Ureter (tissue), 1 donor: ENCODE measurements at places on chromosomes 4 and X. TPM values are rescaled to one million over a fixed set of nuclear protein-coding genes. Genes with fewer than 3 reads are reported as not detected.

- DNase-seq = no peak
Observed at GRCh38 chr4:26061248-26061986, 147.4 kb downstream of the SMIM20 start.

DNA sequence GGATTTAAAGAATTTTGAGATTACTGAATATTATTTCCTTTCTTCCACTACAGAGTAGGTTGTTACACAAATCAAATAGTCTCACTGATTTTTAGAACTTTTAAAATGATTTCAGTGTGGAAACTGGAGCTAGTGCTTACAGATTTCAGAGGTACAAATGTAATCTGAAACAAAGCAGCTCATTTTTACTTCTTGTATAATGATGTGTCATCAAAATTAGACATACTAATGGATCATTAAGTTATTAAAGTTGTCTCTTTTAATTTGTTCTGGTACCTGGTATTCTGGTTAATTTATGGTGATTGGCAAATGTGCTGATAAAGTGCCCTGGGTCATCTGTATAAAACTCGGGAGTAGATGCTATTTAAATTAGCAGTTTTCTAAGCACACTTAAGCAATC lies 1528.3 kb downstream of the RPA4 start:
- DNase-seq = no peak

FAM241A gene
- total RNA-seq = 5.1 TPM

DNA sequence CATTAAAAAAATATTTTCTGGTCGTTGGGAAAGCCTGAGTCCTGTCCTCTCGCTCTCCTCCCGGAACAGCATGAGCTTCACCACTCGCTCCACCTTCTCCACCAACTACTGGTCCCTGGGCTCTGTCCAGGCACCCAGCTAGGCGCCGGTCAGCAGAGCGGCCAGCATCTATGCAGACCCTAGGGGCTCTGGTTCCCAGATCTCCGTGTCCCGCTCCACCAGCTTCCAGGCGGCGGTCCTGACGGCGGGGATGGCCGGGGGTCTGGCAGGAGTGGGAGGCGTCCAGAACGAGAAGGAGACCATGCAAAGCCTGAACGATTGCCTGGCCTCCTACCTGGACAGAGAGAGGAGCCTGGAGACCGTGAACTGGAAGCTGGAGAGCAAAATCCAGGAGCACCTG lies 807.2 kb upstream of the NDST4 start:
- DNase-seq = no peak

DNA sequence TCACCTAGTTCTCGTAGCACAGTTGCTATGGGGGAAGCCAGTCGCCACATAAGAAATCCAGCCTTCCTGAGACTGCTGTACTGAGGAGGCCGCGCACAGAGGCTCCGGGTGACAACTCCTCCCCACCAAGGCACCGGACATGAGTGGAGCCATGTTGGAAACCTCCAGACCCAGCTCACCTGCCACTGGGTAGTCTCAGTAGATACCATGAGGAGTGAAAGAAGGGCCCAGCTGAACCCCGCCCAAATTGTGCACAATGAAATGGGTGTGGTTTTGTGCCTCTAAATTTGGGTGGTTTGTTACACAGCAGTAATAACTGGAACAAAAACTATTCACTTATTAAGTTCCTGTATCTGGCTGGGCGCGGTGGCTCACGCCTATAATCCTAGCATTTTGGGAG lies 198.7 kb downstream of the BCOR start:
- no peak for DNase-seq

GRCh38 chrX:88830111-88830510 lies 83.1 kb downstream of the CPXCR1 start:
- DNase-seq = no peak

GPRASP1 gene
- 16.8 TPM for total RNA-seq

DNA sequence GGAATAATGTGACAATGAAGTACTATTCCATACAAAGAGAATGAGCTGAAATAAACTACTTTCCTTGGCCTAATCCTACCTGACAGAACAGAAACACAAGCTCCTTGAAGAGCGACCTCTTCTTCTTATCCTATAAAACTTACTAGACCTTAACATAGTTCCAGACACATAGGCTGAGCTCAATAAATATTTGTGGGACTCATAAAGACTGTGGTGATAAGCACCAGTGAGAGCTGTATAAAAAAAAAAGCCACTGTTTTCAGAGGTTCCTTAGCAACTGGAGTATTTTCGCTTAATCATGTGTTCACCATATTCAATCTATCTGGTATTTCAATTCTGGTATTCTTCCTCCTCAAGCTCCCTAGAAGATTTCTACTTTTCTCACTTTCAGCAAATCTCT lies 1129.6 kb downstream of the STPG2 start:
- no peak for DNase-seq

TCEAL9 gene
- total RNA-seq = 52.1 TPM

KLB gene
- 0.08 TPM for total RNA-seq

GRCh38 chr4:113907559-113907958 lies 71.9 kb downstream of the ARSJ start:
- no peak for DNase-seq

DNA sequence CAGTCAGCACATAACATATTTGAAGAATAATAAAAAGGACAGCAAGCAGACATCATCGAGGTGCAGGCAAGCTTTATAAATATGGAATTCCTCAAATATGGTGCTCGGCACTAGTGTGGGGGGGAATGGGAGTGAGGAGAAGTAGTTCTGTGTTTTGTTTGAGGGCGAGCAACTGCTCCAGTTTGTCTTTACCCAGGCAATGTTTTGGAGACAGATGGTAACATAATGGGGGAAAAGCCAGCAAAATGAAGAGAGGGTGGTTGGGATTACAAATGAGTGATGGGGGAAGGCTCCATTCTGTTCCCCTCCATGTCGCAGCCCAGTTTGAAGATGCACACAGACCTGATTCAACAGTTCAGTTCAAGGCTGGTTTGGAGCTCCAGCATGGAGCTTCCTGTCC lies 572.9 kb upstream of the DIPK2B start:
- DNase-seq = no peak

DNA sequence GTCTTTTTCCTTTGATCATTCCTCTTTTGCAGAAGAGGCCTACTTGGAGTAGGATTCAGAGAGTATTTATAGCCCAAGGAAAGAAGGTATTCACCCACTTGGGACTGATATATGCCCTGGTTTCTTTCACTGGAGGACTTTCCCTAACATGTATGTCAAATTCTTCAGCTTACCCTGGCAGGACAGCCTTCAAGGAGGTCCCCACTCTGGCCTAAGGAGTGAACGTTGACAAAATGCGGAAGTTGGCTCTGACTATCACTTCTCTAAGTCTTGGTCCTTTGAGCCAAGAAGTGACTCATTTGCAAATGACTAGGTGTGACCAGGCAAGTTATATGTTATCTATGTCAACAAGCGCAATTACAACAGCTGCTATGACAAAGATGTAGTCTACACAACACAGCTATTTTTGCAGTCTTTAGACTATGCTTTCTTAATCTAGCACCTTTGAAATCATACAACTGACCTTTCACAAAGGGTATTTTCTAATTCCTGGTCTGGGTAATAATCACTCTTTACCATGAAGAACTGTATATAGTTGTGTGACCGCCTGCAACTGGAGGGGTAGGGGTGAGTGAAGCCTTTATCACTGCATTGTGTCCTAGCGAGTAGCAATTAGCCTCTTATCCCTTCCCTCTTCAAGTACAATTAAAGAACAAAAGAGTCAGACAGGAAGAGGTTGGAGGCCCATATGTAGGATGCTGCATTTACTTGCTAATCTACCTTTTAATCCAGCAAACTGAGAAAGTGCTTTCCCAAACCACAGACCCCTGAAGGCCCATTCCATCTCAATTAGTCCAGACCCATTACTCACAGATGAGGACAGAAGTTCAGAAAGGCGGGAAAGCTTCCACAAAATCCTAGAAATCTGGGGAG lies 50.1 kb downstream of the RASGEF1B start:
- DNase-seq = peak; percentile 52

DNA sequence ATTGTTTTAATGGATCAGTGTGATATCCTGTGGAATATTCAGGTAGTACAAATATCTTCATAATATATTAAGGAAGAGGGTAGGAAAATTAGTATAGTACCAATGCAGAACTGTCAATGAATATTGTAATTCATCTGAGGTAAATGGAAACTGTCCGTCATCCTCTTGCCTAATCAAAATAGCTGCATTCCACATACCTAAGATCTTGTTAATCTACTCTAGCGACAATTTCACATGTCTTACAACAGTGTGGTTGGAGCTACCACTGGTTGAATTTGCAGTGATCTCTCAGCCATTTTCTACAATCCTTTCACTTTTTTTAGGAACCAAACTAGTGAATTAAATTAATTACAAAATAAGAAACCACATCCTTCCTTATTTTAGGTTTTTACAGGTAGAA lies 117.5 kb downstream of the PCDH18 start:
- no peak for DNase-seq

GRCh38 chr4:40405193-40405592 lies 70.1 kb downstream of the CHRNA9 start:
- no peak for DNase-seq

- DNase-seq = no peak
Observed at GRCh38 chr4:43253541-43253940, 361.0 kb downstream of the GRXCR1 start.

- DNase-seq = no peak
Observed at GRCh38 chrX:119407681-119408080, 8.5 kb downstream of the SLC25A43 start.

- no peak for DNase-seq
Observed at GRCh38 chrX:84219551-84219950, 31.6 kb upstream of the RPS6KA6 start.

DNA sequence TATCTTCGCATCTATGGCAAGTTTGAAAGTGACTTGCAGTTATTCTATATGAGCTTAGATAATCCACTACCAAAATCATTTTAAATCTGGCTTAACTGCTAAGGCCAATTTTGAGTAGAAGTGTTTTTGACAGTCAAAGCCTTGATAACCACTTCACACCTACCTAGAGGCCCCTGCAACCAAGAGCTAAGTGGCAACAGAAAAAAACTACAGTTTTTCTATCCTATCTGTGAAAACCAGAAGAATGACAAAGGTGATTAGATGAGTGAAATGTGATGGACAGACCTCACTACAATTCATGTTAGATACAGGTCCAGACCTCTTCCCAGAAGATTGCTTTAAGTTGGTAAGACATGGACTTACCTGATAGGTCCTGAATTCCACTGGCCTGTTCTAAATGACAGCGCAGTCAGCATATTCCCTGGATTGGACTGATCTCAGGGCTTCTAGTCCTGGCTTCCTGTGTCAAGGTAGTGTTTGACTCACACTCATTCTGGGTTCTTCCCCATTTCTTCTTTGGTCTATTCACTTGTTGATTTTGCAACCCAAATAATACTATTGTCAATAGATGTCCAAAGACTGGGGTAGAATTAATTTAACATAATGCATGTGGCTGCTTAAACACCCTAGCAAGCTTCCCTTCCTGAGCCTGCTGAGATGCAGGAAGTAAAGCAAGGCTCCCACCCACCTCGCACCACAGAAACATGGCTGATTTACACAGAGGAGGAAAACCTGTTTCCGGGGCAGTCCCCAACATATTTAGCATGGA lies 65.1 kb downstream of the PPP3CA start:
- no peak for DNase-seq

KLKB1 gene
- total RNA-seq = 1.2 TPM
